ENCODE measurements at places on chromosomes 12 and 14.

GRCh38 chr12:114245555-114245954 is 160.4 kb downstream of the TBX5 start:
- DNase-seq: no peak

DNA sequence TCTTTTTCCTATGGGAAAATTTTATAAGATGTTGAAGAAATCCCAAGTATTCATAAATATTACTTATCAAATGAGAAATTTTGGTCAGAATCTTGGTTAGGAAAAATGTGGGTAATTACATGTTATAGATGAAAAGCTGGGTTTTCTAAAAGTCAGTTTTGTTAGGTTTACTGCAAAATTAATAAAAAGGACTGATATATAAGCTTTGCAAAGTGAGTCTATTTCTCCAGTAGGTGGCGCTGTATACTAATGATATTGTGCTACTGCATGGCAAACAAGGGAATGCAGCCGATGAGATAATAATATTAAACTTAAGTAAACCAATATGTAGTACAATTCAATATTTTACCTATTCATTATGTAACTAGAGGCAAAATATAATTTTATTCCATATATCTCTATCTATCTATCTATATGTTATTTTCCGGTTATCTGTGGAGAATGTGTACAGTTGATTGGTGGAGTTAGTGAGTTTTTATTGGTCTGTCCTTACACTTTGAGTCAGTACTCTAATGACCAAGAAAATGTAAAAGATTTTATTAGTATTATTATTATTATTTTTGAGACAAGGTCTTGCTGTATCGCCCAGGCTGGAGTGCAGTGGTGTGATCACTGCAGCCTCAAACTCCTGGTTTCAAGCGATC is 32.9 kb downstream of the MIPOL1 start:
- peak; percentile 44 for DNase-seq

DNA sequence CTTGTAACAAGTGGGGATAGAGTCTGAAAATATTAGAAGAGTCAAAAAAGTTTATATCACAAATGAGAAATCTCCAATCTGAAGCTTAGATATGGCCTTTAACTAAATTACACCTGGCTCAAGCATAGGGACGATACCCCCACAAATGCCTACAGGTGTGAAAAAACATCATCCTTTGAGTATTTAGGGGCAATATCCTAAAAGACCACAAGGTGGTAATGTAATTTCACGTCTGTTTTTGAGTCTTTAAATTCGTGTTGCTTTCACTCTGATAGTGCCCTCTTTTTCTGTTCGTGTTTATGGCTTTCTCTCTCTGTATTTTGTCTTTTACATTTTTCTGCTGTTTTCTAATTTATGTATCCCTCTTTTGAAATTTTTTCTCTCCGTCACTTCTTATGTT is 84.3 kb downstream of the ETNK1 start:
- DNase-seq: peak; percentile 28

DNA sequence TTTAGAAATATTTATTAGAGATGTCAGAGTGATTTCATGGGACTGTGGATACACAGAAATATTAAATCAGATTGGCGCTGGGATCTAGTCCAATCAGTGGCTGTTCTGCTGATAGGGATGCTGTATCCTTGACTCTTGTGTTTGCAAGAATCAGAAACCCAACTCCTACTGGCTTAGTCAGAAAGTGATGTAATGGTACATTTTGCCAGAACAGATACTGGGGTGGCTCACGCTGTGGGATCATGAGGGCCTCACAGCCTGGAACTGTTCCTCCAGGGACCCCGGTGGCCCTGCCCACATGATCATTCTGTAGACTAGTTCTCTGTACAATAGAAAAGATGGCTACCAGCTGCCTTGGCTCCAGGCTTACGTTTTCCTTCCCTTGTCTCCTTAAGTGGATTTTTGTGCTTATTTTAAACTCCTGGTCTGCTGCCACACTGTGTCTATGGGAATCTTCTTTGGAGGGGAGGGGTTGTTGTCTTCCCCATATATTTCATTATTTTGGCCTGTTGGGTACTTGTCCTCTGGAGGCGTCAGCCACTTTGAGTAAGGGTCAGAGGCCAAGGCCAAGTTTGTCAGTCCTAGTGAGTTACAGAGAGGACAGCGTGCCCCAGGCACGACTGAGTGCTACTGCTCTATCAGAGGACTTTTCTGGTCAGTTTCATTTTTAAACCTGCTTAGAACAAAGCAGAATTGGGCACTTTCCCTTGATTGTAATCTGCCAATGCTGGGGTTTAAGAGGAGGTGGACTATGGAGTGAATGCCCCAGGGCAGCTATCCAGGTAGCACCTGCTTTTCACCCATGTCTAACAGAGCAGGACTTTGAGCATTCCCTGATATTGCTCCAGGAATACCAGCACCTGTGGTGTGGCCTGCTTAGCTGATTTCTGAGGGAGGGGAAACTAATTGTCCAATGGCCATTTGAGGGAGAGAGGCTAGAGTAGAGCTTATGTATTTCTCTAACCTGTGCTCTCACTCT is 164.3 kb downstream of the SLC5A8 start:
- DNase-seq: no peak

DNA sequence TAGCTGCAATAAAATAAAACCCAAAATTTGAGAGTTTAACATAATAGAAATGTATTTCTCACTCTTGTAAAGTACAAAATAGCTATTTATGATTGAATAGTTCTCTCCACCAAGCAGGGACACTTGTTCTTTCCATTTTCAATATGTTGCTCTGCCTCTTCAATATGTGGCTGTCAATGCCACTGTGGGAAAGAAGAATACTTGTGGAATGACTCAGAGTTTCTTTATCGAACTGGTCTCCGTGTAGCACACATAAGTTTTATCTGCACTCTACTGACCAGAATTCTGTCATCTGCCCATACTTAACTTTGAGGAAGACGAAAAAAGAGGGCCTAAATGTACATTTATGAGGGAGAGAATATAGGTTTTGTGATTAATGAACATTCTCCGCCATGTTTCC is 256.9 kb downstream of the ATXN7L3B start:
- DNase-seq: no peak

- DNase-seq: no peak
These were observed 9.9 kb downstream of the GPR132 start for GRCh38 chr14:105055334-105055733.

DNA sequence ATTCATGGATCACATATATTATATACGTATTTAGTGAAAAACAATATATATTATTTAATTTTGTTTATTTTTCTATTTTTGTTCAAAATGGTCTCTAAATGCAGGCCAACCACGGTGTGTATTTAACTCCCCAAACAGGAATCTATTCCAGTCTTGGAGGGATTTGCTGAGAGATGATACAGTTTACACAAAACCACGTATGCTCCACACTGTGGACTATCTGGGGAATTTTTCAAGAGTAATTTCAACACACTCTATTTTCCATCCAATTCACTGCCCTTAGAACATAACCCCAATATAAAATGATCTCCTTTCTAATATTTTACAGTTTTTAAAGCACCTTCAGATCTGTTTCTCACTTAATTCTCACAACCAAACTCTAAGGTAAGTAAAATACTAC is 15.3 kb downstream of the EML1 start:
- no peak for DNase-seq
